ENCODE measurements at places on chromosomes 5 and 9.

- no peak for DNase-seq
Measured at GRCh38 chr5:95564450-95564849, 9.5 kb downstream of the ARSK start.

DNA sequence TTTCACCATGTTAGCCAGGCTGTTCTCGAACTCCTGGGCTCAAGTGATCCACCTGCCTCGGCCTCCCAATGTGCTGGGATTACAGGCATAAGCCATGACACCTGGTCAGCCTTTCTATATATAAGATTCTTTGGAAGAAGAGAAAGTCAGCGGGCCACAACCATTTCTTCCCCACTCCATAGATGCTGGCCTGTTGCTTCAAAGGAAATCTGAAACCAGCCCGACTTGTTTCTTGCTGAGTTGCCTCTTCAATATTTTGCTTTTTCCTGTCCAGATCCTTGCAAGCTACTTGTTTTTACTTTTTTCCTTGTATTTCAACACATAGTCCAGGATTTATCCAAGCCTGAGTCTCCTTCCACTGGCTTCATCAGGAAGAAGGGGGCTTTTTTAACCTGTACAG is 219.5 kb downstream of the CDK5RAP2 start:
- no peak for DNase-seq

GRCh38 chr5:58107704-58108103 is 352.2 kb downstream of the PLK2 start:
- no peak for DNase-seq

- no peak for DNase-seq
Measured at GRCh38 chr5:13211064-13211463, 733.4 kb downstream of the DNAH5 start.

DNA sequence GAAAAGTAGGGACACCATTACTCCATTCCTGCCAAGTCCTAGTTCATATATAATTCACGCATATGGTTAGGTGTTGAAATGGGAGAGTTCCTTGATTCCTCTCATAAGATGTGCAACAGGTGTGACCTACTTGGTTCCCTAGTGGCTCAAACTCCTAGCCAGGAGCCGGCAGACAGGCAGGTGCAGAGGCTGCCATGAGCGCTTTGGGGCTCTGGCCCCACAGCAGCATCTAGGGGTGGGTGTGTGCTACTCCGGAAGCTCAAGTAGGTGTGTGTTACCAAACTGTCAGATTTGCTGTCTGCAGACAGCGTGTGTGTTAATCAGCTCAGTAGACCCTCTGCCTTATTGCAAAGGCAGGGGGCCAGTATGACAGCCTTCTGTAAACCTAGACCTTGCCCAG is 1652.4 kb upstream of the ACO1 start:
- DNase-seq = no peak

GRCh38 chr5:8907168-8907868 is 638.6 kb downstream of the SEMA5A start:
- no peak for DNase-seq

DNA sequence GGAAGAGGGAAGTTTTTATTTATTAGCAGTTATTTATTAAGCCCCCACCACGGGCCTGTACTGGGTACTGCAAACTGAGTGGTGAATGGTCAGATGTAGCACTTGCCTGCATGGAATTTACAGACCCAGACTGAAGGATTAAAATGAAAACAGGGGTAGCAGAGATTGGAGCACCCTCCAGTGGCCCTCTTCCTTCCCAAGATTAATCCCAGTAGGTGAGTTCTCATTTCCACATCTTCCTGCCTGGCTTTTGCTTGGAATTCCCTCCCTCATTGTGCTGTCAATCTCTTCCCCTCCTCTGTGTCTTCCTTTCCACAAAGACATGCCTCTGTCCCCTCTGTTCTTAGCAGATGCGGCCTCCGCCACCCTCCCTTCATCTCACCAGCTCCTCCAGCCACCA is 39.2 kb downstream of the MVB12B start:
- no peak for DNase-seq

- no peak for DNase-seq
Measured at GRCh38 chr9:33260372-33260771, 4.1 kb downstream of the BAG1 start.

- DNase-seq = no peak
Measured at GRCh38 chr5:171568389-171568788, 148.9 kb downstream of the FGF18 start.

GRCh38 chr5:30874241-30875034 is 319.0 kb upstream of the CDH6 start:
- no peak for DNase-seq

DNA sequence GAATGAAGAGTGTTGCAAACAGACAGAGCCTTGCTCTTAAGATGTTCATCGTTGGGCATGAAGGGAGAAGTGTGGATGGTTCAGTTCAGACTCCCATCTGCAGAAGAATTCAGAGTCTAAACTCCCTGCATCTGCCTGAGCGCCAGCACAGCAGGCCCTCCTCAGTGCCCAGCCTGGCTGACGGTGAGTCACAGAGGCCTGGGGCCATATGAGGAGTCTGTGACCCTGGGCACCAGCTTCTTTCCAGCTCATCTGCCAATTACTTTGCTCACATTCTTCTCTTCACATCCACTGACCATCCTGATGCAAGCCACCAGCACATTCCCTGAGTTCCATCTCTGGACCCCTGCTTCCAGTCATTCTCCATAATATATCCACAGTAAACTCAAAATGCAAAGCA is 401.1 kb upstream of the TRPC7 start:
- DNase-seq = no peak

DNA sequence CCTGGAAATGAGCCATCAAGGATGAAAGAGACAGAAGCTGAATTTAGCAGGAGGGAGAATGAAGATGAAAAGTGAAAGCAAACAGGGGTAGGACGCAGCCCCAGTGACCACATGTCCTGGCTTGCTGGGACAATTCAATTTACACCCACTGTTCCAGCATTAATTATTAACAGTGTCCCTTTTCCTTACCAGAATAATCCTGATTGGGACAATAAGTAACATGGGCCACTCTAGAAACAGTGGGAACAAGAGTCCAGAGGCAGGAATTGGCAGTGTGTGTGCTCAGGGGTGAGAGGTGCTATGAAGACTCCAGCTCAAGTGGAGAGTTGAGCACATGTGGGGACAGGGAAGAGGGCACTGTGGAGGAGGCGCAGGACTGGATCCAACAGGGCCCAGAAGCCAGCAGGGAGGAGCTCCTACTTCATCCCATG is 147.1 kb downstream of the C5orf15 start:
- DNase-seq = no peak

DNA sequence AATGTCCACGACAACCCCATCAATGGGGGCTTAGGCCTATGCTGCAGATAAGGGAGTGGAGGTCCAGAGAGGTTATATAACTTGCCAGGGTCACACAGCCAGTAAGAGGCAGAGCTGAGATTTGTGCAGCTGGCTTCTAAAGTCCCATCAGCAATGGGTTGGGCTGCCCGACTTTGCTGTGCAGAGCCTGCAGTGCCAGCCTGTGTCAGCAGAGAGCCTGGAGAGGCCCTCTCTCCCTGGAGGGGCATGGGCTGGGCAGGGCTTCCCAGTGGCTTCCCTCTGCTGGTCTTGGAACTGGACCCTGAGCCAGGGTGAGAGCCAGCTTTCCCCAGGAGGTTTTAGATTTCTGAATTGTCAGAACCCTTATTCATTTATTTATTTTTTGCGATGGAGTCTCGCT is 77.2 kb upstream of the RAPGEF1 start:
- no peak for DNase-seq

GRCh38 chr5:112918679-112919078 is 3.3 kb downstream of the REEP5 start:
- no peak for DNase-seq

DNA sequence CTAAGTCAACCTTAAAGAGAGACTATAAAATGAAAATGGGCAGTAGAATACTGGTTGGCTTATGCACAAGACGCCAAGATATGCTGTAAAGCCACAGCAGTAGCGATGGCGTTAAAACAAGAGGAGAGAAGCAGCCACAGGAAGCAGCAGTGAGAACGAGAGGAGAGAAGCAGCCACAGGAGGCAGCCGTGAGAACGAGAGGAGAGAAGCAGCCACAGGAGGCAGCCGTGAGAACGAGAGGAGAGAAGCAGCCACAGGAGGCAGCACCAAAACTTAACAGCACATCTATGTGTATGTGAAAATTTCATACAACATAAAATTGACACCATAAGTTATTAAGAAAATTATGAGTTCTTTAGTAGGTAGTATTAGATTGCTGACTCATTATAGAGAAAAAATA is 2318.6 kb upstream of the ACO1 start:
- no peak for DNase-seq

DNA sequence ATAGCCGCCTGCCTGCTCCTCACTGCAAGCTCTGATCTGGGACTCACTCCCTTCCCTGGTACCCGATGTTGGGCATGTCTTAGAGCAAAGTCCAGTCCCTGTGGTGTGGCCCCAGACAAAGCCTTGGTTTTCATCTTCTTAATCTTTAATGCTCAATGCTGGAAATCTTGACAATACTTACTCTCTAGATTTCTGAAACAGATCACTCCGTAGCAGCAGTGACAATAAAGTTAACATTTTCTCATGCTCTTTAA is 260.2 kb upstream of the IRX2 start:
- no peak for DNase-seq

DNA sequence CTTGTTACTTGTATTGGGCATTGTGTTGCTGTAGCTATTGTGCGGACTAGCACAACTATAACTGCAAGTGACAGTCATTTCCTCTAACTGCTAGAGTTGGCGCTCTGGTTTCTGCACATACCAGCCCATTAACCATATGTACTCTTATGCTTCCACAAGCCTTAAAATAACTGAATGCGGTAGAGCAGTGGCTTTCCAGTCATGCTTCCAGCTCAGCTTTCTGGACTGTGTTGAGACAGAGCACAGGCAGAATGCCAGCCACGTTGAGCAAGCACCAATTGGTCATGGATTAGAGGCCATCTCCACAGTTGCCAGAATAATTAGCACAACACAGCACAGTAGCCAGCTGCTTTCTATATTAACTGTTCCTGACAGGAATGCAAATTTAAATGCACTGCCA is 12.2 kb downstream of the INVS start:
- DNase-seq = no peak

GRCh38 chr9:86713970-86714369 is 233.3 kb downstream of the GAS1 start:
- DNase-seq = no peak
